ENCODE measurements at places on chromosomes 2 and 18. TPM values are rescaled to one million over a fixed set of nuclear protein-coding genes. Genes with fewer than 3 reads are reported as not detected.

TGFA gene
- total RNA-seq = 72.1 TPM

KIAA2012 gene
- not detected for total RNA-seq

DNA sequence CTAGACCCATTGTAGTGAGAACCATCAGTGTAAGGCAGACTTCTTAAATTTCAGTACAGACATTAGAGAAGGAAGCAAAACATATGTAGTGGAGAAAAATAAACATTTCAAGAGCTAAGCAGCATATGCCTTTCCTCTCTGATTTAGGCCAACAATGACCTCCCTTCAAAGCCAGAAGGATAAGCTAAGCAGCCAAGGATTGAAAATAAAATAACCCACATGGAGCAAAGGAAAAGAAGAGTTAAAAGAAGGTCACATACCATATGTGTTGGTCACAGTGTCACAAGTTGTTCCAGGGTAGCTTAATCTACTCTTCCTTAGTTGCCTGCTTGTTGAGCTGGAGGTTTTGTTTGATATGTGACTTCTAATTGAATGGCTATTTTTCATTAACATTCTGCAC lies 15.6 kb upstream of the LAMA1 start:
- no peak for DNase-seq

DNA sequence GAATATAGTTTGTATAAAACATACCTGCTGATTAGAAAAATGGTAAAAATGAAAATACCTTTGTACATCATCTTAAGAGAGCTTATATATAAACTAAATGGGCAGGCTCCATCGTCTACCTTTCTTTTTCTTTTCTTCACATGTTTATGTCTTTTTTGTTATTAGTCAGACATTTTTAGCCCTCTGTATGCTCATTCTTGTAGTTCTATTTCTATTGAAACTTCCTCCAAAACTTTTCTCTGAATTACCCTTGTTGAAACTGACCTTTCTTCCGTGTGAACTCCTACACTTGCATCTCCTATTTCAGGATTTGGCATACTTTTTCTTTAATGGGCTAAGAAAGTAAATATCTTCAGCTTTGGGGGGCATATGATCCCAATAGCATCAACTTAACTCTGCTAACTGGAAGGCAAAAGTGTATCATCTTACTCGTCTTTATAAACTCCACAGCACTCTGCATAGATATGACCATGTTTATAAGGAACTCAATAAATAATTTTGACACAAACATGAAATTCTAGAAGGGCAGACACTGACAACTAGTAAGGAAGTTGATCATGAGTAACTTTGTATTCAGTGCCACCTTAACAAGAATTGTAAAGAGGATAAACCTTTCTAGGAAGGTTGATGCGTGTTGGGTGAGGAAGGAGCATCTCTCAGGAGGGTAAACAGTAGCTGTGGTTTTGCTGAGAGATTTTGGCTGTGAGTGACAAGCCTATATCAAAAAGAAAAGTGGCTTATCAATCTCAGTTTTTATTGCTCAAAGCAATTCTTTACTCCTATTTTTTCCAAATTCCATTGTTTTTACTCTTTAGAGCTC lies 127.6 kb downstream of the PIK3C3 start:
- DNase-seq = no peak

GRCh38 chr18:55121397-55122170 lies 162.3 kb upstream of the CCDC68 start:
- DNase-seq = no peak

GRCh38 chr2:58427572-58428095 lies 186.5 kb upstream of the FANCL start:
- DNase-seq = no peak

GRCh38 chr2:72457801-72458516 lies 310.3 kb upstream of the CYP26B1 start:
- DNase-seq = no peak

- no peak for DNase-seq
These were observed 34.6 kb downstream of the ODC1 start for GRCh38 chr2:10413503-10413902.

Measured in kidney epithelial cell (primary cell).